ENCODE measurements at places on chromosomes 13 and 19.
A peak's percentile ranks its signal among the peaks of the same experiment; 100 is the strongest.

DNA sequence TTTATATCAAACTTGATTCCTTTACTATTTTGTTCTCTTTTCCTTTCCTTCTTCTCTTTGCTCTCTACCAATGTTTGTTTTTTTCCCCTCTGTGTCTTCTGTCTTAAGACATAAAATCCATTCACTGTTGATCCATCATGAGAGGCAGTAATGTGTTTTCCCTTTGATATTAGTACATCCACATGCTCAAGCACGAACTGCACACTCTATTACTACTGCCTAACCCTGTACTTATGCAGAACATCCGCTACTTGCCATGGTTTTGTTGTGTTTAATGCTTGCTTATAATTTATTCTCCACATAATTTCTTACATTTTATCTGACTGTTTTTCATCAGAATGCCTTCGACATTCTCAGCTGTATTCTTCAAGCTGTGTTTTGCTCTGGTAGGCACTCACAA lies 159.0 kb upstream of the PCDH9 start:
- no peak for DNase-seq

DNA sequence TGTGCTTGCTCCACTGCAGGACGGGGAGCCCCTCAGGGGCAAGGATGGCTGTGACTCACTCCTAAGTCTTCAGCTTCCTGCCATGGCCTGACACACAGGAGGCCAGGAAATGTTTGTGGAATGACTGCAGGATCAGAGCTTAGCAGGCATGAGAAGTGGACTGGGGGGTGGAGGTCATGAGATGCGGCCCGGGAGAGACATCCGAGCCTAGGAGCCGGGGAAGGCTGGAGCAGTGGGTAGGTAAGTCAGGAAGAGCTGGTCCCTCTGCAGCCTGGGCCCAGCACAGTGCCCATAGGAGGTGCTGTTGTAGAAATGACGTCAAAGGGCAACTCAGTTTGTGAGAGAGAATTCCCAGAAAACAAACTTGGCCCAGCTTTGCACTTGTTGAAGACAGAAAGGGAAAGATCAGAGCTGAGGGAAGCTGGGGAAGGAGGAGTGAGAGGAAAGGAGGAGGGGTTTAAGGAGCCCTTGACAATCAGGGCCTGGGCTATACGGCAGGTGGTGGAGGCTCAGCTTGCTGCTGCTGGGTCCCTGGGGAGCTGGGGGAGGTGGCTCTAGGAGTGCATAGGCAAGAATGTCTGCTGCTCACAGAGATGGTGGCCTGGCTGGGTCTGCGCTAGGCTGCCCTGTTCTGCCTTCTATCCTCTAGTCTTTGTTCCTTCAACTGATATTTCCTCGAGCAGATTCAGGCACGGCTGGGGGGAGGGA lies 18.5 kb downstream of the POU2F2 start:
- DNase-seq: no peak

DNA sequence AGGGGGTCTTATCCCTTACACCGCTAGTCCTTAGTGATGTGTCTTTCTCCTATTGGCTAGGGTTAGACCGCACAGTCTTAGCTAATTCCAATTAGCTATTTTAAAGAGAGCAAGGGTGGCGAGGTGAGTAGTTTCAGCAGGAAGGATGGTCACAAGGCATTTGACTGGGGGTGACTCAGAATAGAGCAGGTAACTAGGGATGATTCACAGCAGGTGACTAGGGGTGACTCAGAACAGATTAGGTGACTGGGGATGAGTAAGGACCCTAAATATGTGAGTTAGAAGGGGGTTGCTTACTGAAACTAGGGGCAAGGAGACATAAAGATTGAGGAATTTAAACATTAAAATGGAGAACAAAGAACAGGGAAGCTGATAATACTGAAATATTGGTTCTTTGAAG lies 64.3 kb downstream of the ZNF66 start:
- DNase-seq: no peak

GRCh38 chr13:44331446-44331845 lies 42.2 kb upstream of the SERP2 start:
- no peak for DNase-seq

- no peak for DNase-seq
Observed at GRCh38 chr13:82878536-82878935, 1003.7 kb downstream of the SLITRK1 start.

DNA sequence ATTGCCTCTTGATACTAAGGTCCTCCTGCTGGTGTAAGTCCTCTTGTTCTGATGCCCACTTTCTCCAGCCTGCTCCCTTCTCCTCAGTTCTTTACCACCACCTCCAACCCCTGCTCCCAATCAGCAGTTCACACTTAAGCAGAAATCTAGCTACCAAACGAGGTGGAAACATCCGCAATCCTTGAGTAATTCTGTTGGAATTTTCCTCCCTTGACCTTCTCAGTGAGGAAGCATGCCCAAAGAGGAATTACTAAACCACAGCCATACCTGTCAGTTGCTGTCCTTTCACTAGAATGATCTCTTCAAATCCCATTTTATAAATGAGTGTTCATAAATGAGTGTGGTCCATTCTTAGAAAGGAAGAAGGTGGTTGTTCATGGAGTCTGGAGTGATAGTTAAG lies 289.9 kb downstream of the DACH1 start:
- no peak for DNase-seq

GRCh38 chr13:72507416-72508199 lies 219.8 kb downstream of the MZT1 start:
- no peak for DNase-seq

DNA sequence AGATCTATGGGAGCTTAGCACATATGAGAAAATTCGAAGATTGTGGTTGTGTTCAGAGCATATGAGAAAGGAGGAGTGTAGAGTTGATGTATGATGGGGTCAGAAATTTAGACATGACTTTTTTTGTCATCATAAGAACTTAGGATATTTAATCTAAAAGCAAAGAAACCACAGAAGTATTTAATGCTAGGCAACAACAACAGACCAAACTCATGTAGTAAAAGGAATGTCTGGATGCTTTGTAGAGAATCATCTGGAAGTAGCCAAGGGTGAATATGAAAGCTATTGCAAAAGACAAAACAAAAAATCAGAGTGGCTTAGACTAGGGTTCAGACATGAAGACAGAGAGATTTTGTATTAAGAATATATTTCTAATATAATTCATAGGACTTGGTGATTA lies 190.3 kb downstream of the SLITRK1 start:
- no peak for DNase-seq

DNA sequence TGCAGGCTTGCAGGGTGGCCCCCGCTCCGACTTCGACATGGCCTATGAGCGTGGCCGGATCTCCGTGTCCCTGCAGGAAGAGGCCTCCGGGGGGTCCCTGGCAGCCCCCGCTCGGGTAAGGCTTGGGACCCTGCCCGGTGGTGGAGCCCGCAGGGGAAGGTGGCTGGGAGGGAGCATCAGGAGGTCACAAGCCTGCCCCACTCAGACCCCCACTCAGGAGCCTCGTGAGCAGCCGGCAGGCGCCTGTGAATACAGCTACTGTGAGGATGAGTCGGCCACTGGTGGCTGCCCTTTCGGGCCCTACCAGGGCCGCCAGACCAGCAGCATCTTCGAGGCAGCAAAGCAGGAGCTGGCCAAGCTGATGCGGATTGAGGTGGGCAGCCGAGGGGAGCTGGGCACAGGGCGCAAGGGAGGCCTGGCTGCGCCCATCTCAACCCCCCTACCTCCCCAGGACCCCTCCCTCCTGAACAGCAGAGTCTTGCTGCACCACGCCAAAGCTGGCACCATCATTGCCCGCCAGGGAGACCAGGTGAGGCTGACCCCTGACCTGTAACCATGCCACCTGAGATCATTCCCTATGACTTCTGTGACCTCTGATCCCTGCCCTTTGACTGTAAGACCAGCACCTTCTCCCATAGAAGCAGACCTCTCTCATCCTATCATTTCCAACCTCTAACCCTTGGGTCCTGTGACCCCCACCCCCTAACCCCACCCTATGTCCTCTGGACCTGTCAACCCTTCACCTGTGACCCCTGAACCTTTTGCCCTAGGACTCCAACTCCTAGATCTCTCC lies 7.2 kb downstream of the PNPLA6 start:
- DNase-seq: no peak

- DNase-seq: no peak
Observed at GRCh38 chr19:55693336-55693974, 18.4 kb downstream of the EPN1 start.

- DNase-seq: peak; percentile 31
Observed at GRCh38 chr19:3184847-3185460, 776 bp upstream of the NCLN start.
